Coronary artery (tissue), 2 donors: ENCODE measurements at places on chromosomes 7 and 10.

- no peak for DNase-seq
Measured at GRCh38 chr10:11242443-11243387, 225.0 kb downstream of the CELF2 start.

DNA sequence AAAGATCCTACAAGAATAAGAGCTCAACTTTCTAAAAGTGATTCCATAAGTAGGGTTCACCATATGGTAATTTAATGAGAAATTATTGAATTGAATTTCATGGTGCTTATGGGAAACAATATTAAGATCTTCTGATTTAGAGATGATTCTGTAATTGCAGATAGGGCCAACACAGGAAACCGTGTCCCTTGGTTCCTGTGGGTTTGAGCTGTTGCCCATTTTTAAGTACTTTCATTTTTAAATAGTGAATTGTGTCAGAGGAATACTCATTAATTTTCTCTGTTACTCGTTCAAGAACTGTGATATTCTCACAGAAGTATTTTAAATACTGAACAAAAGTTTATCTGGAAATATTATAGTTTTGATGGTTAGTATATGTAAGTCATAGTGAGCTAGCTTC is 129.2 kb downstream of the SRI start:
- no peak for DNase-seq

GRCh38 chr10:77165445-77166208 is 472.0 kb downstream of the KCNMA1 start:
- no peak for DNase-seq

- no peak for DNase-seq
Measured at GRCh38 chr7:47712416-47712815, 130.5 kb upstream of the TNS3 start.

- no peak for DNase-seq
Measured at GRCh38 chr7:2336626-2337299, 17.9 kb upstream of the EIF3B start.

GRCh38 chr10:48944171-48944570 is 4.5 kb upstream of the LRRC18 start:
- no peak for DNase-seq

DNA sequence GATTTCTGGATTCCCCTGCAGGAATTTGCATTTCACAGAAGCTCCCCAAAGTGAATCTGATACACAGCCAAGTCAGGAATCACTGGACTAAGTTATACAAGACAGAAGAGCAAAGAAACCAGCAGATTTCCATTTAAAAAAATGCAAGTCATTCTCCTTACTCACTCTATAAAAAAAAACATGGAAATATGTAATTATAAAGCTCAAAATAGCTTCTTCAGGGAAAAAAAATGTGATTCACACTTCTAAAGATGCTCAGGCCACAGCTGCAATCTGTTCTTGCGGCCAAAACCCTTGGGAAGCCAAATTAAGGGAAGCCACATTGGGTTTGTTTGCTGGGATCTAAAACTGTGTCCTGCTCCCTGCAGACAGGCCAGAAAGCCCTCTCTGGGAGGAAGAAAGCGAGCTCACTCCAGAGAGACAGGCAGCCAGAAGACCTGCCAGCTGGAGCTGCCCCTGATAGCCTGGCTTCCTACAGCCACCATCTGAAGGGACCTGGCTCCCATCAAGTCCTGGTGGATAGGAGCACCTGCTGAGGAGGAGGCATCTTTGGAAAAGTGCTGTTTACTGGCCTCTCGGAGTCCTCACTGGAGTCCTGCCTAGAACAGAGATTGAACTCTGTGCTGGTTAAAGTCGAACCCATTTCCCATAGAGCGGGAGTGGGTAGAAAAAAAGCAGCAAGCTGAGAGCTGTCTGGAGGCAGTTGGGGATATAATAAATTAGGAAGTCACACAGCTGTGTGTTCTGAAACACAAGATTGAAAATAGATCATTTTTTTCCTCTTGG is 359.2 kb upstream of the AOAH start:
- DNase-seq = no peak

DNA sequence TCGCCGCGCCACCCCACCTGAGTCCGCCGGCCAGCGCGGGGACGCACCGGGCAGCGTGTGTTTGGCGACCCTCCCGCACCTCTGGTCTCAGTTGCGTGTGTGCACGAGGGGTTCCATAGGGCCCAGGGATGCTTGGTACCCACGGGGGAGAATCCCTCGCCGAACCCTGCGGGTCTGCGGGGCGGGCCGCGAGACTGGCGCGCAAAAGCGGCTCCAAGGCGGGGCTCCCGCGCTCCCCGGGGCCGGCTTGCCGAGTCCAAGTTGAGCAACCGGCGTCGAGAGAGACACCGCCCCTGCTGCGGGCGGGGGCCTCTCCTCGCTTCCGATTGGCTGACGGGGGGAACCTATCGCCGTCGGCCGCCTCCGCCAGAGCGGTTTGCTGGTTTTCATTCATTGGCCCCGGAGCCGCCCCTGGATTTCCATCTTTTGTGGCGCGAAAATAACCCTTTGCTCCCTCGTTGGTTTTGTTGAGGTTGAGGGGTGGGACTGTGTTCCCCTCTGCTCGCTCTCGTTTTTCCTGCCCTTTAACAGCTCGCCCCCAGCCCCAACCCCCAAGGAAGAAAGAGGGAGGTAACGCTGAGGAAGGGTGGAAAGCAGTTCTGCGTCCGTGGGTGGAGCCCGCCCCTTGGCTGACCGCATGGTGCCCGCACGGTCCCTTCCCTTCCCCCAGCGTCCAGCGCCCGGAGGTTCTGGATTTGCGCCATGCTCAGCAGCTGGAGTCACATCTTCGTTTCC is 4.0 kb upstream of the IGF2BP3 start:
- no peak for DNase-seq

- no peak for DNase-seq
Measured at GRCh38 chr7:45450571-45451204, 123.5 kb upstream of the ADCY1 start.

- no peak for DNase-seq
Measured at GRCh38 chr10:18542832-18543231, 108.6 kb downstream of the NSUN6 start.

DNA sequence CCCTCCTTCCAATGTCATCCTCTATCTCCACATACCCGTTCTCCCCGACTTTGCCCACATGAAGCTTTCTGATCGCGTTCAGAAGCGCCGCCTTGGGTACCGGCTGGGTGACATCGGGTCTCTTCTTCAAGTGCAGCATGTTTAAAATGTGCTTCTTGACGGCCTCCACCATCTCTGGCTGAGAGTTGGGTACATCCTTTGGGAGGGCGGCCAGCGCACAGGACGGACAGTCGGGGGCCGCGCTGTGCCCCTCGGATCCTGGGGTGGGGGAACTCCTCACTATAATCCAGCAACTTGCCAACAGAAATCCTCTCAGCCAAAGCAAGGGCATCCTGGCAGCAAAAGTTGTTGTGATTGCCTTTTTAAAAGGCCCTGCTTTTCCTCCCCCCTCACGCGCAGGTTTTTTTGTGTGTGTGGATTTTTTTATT is 2.8 kb downstream of the INHBA start:
- DNase-seq = no peak

- no peak for DNase-seq
Measured at GRCh38 chr7:48637382-48637781, 287.0 kb upstream of the CDC14C start.

DNA sequence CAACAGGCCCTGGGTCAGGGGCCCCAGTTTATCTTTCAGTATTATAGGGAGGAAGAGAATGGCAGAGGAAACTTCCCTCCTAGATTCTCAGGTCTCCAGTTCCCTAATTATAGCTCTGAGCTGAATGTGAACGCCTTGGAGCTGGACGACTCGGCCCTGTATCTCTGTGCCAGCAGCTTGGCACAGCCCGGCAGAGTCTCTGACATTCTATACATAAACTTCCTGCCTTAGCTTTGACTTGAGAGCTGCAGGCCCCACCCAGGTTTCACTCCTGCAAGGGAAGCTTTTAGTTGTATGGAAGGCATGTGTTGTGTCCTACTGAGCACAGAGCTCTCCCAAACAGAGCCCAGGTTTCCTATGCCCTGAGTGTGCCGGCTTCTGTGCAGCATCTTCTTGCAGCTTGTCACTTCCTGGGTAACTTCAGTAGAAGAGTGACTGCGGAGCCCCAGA is 205.6 kb upstream of the PRSS58 start:
- no peak for DNase-seq

DNA sequence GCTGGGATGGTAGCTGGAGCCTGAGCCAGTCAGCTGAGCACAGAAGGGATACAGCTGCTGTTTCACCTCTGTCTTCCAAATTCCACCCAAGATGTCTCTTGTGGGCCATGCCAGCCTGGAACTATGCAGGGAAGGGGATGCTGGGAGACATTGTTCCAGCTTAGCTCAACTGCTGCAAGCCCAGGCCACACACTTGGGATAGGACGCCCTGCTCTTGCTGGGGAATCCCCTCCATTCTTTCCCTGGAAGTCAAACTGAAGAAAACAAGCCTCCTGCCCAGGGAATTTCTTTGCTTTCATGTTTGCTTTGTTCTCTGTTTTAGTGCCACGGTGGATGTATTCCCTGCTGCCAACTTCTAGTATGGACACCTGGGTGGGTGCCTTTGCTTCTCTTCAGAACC is 55.2 kb upstream of the CDK13 start:
- no peak for DNase-seq

DNA sequence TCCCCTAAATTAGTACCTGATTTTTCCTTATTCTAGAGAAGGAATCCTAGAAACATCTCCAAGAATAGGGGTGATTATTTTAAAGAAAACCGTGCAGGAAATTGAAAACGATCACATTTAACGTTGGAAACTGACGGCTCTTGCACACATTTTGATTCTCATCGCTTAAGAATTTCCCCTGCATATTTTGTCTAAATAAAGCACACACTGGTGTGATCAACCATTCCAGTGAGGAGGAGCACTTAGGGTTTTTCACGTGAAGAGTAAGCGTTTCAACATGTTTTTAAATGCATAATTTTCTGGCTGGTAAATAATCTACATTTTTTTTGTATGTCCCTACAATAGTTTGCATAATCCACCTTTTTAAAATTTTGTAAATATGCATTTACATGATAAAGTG is 229.7 kb upstream of the PFKP start:
- no peak for DNase-seq

DNA sequence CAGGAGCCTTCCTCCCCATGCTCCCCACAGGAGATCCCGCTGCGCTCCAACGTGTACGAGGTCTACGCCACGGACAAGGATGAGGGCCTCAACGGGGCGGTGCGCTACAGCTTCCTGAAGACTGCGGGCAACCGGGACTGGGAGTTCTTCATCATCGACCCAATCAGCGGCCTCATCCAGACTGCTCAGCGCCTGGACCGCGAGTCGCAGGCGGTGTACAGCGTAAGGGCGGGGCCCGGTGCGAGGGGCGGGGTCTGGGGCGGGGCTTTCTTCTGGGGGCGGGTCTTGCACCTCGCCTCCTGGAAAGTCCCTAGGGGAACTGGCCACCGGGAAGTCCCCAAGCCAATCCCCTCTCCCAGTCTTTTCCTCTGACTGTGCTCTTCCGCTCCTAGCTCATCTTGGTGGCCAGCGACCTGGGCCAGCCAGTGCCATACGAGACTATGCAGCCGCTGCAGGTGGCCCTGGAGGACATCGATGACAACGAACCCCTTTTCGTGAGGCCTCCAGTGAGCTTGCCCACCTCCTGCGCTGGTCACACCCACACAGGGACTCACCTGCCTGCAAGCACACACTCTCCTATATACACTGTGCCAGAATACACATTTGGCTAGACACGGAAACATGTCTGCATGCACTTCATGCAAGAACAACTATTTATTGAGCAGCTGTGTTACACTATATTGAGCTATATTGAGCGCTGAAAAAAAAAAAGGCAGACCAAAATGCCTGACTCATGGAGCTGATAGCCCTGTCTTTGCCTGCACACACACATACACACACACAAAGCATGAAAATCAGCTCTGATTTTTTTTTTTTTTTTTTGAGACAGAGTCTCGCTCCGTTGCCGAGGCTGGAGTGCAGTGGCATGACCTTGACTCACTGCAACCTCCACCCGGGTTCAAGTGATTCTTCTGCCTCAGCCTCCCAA is 32.7 kb upstream of the VSIR start:
- no peak for DNase-seq

DNA sequence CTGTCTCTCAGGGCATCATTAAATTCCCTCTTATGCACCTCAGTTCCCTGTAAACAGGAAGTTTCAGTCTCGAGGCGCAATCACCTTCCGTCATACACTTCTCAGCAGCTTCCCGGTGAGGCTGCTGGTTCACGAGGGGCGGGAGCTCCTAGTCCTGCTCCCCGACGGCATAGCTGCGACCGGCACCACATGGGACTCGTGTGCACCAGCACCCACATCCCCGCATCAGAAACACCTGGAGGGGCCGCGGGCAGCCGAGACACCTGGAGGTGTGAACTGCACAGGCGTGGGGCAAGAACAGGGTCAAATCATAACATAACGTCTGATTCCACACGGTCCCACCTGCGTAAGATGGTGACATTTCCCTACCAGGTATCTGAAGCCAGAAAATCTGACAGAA is 52.7 kb downstream of the DIP2C start:
- DNase-seq = no peak

DNA sequence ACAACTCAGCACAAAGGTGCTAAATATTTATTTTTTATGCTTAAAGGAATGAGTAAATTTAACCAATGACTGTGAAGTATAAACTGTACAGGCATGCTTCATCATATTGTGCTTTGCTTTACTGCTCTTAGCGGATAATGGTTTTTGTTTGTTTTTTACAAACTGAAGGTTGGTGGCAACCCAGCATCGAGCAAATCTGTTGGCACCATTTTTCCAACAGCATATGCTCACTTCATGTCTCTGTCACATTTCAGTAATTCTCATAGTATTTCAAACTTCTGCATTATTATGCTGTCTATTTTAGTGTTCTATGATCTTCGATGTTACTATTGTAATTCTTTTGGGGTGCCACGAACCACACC is 22.8 kb downstream of the BRAF start:
- no peak for DNase-seq

GRCh38 chr7:23377134-23377533 is 78.0 kb downstream of the MALSU1 start:
- no peak for DNase-seq

DNA sequence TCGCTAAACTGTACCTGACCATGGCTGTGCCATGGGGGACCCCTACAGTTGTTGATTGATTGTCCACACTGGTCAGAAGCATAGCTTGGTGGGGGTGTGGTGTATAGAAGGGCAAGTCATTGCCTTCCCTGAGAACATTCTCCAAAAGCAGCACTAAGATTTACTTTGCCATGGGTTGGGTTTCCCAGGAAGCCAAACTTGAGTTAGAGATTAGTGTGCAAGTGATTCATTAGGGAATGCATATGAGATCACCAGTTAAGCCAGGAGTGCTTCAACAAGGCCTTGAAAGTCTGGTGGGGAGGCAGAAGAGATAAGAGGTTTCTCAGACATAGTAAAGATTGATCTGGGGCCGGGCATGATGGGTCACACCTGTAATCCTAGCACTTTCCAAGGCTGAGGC is 21.4 kb upstream of the TPST1 start:
- DNase-seq = no peak

DNA sequence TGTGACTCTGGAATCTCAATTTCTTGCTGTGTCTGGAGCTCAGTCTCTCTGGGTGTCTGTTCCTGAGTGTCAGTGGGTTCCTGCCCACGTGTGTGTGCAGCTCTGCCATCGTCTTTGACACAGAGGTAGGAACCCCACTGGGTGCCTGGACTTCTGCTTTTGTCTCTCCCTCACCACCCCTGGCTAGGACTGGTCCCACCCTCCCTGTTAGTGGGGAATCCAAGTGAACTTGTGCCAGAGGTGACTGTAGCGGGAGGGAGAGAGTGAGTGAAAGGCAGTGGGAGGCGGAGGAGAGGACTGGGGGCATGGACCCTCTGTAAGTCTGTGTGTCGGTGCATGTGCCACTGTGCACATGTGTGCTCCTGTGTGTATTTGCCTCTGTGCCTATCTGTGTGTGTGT is 299.9 kb upstream of the ZMIZ1 start:
- no peak for DNase-seq

- peak; percentile 28 for DNase-seq
Measured at GRCh38 chr10:117670116-117670904, 127.8 kb downstream of the EMX2 start.

GRCh38 chr7:154644366-154644765 is 358.6 kb downstream of the PAXIP1 start:
- DNase-seq = no peak
